Mammary epithelial cell (primary cell): ENCODE measurements at places on chromosomes 4 and X. TPM values are rescaled to one million over a fixed set of nuclear protein-coding genes. Genes with fewer than 3 reads are reported as not detected.

GRIPAP1 gene
- total RNA-seq: 16.5 TPM

IQCM gene
- not detected in 2 replicates for total RNA-seq

CCNG2 gene
- 79.0 and 80.2 TPM in 2 replicates for total RNA-seq

BANK1 gene
- total RNA-seq: not detected in 2 replicates

F11 gene
- total RNA-seq: not detected in 2 replicates

KLB gene
- total RNA-seq: not detected in 2 replicates

BMP3 gene
- total RNA-seq: under 0.01 TPM

HDX gene
- total RNA-seq: 3.7 TPM in 2 replicates

RTL9 gene
- not detected for total RNA-seq

DDIT4L gene
- total RNA-seq: not detected

SH2D1A gene
- not detected in 2 replicates for total RNA-seq

GAGE2A gene
- total RNA-seq: not detected in 2 replicates

CYTL1 gene
- total RNA-seq: not detected in 2 replicates

NWD2 gene
- total RNA-seq: not detected

HSPA4L gene
- total RNA-seq: 40.7 and 44.9 TPM in 2 replicates

PAGE1 gene
- total RNA-seq: not detected

CLCN5 gene
- total RNA-seq: 6.9 and 9.7 TPM in 2 replicates

MND1 gene
- total RNA-seq: 5.3 and 10.4 TPM in 2 replicates

ATP2B3 gene
- not detected in 2 replicates for total RNA-seq

METAP1 gene
- total RNA-seq: 56.0 and 72.7 TPM in 2 replicates

ACE2 gene
- 0.17 TPM for total RNA-seq

DUSP21 gene
- not detected for total RNA-seq

TMEM271 gene
- total RNA-seq: not detected

PPP2R2C gene
- total RNA-seq: 0.24 and 0.27 TPM in 2 replicates

FAM184B gene
- 5.5 TPM for total RNA-seq

MAGEA3 gene
- not detected for total RNA-seq

UGT2B10 gene
- total RNA-seq: not detected in 2 replicates

NCAPG gene
- 12.7 and 39.4 TPM in 2 replicates for total RNA-seq

TRPC5OS gene
- total RNA-seq: not detected

MAGEA11 gene
- not detected in 2 replicates for total RNA-seq

DRD5 gene
- not detected for total RNA-seq

S100P gene
- 0.17 TPM for total RNA-seq

ATP11C gene
- 9.9 and 10.8 TPM in 2 replicates for total RNA-seq

HHIP gene
- 0.17 TPM for total RNA-seq

LAGE3 gene
- 6.5 and 12.2 TPM in 2 replicates for total RNA-seq

CFAP97 gene
- total RNA-seq: 45.2 TPM

HMX1 gene
- not detected in 2 replicates for total RNA-seq

AFM gene
- not detected in 2 replicates for total RNA-seq

IL3RA gene
- total RNA-seq: not detected

HSD17B13 gene
- total RNA-seq: not detected

COL25A1 gene
- under 0.01 TPM for total RNA-seq

RAB41 gene
- total RNA-seq: not detected

RRH gene
- total RNA-seq: not detected in 2 replicates

HOPX gene
- total RNA-seq: under 0.01 TPM

MAGEC1 gene
- not detected for total RNA-seq

EMCN gene
- not detected in 2 replicates for total RNA-seq

SLC26A1 gene
- total RNA-seq: not detected in 2 replicates

SLC16A2 gene
- 16.2 TPM for total RNA-seq

CD40LG gene
- total RNA-seq: not detected in 2 replicates

SFRP2 gene
- not detected in 2 replicates for total RNA-seq

GYPB gene
- total RNA-seq: not detected
